ENCODE measurements at places on chromosomes 7 and 10.

DNA sequence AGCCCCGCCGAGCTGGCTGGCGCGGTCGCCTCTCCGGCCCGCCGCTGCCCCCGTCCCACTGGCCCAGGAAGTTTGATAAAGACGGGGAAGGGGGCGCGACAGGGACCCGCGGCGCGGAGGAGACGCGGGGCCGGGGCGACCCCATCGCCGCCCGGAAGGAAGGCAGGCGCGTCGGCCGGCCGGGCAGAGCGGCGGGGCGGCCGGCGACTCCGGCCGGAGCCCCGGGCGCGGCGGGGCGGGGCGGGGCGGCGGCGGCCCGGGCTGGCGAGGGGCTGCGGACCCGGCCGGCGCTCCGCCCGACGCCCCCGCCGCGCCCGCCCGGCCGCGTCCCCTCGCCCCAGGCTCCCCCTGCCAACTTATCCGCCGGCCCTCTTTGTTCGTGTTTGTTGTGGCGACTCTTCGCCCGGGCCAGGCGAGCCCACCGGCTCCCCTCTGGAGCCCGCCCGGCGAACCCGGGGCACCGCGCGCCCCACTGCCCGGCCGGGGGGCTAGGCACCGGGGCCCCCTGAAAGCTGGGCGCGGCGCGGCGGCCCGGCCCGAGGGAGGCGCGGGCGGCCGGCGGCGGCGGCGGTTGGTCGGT is 571 bp downstream of the KDM7A start:
- no peak for DNase-seq

DNA sequence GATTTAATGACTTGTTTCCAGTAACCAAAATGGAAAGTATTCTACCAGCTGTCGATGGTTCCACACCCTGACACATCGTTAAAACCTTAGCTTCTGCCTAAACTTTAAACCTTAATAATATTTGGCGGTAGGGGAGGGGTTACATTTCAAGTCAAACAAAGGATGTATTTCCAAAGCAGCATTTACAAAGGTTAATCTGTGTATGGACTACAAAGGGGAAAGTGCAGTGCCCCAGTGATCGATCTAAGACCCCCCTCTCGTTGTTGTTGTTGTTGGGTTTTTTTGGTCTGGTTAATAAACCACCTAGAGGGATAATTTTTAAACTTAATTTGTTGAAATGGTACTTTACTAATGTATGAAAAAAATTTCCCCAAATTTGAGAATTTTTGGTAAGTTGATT is 1.1 kb upstream of the STEAP2 start:
- no peak for DNase-seq

DNA sequence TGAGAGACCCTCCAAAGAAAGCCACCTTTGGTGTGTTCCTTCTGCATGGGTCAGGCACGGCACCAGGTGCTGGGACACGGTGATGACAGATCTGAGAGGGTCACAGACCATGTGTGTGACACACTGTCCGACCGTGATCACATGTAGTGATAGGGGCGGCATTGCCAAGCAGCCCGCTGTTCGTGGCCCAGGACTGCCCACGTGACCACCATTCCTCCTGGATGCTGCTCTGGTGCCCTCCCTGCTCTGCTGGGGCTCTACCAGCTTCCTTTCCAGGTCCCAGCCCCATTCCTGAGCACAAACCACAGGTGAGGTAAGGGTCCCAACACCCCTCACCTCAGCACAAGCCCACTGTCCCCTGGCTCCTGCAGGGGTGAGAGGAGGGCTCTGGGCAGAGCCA is 10.1 kb upstream of the SLC18A3 start:
- no peak for DNase-seq

DNA sequence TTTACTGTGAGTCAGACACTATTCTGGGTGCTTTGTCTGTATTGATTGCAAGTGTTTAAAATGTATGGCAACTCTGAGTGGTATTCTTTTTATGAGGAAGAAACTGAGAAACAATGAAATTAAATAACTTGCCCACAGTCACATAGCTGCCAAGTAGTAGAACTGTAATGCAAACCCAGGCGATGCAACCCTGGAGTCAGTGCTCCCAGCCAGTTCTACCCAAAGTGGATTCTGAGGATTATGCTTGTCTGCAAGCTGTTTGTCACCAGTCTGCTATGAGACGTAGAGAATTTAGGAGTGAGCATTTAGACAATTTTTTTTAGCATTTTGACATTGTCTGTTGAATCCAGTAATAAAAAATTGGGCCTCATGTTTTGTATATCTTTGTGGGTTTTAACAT is 306.0 kb upstream of the LRGUK start:
- DNase-seq, result no peak

DNA sequence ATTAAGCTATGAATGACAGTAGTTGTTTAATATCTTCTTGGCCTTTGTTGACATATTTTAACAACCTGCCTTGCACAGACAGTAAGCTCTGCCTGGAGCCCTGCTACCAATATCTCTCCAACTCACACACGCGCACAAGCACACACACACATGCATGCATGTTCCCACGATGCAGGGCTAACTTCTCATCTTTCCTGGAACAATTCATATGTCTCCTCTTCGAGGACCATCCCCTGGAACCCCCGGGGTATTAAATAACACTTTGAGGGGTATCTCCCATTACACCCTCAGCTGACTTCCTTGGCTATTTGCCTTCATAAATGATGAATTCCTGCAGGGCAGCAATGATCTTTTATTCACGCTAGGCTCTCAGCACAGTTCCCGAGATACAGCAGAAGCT is 258.0 kb downstream of the TRIL start:
- DNase-seq, result no peak

DNA sequence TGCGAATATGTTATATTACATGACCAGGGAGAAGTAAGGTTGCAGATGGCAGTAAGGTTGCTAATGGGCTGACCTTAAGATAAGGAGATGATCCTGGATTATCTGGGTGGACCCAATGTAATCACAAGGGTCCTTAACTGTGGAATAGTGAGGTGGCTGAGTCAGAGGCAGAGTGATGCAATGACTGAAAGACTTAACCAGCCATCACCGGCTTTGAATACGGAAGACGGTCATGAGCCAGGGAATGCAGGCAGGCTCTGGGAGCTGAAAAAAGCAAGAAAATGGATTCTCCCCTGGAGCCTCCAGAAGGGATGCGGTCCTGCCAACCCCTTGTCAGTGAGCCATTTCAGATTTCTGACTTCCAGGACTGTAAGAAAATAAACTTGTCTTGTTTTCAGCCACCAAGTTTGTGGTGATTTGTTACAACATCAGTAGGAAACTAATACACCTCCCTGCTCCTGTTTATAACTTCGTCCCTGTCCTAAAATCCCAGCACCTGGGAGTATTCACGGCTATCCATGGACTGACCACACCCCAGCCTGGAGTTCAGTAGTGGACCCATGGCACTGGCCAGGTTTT is 4.6 kb upstream of the C10orf95 start:
- DNase-seq, result no peak

DNA sequence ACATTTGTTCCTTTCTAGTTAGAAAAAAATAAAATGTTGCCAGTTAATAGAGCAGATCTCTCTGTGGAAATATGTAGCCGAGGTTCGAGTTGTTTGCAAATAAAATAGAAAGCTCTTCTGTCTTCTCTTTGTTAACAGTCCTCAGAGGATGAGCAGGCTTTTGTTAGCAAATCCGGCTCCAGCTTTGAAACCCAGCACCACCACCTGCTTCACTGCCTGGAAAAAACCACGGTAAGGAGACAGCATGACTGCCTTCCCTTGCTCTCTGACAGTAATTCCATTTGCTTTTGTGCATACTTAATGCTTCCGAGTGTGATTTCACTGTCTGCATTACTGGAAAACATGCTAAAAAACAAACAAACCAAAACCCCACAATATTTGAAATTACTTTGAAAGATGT is 115.6 kb downstream of the TSPAN12 start:
- no peak for DNase-seq

DNA sequence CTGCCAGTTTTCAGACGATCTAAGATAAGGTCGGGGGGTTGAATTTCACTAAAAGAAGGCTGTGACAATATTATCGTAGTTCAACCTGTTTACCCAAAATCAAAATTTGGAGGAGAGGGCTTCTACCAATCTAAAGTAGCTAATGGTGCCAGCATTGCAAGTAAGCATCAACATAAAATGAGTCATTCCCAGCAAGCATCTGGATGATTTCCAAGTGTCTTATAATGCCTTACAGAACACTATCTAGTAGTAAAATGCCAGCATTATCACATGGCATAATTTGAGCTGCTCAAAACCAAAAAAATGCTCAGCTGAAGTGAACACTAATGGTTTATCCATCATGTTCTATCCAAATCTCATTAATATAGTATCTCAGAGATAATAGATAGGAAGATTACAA is 1193.9 kb downstream of the DNAJB9 start:
- DNase-seq, result no peak

GRCh38 chr10:28564905-28565304 is 32.0 kb downstream of the WAC start:
- DNase-seq, result no peak

DNA sequence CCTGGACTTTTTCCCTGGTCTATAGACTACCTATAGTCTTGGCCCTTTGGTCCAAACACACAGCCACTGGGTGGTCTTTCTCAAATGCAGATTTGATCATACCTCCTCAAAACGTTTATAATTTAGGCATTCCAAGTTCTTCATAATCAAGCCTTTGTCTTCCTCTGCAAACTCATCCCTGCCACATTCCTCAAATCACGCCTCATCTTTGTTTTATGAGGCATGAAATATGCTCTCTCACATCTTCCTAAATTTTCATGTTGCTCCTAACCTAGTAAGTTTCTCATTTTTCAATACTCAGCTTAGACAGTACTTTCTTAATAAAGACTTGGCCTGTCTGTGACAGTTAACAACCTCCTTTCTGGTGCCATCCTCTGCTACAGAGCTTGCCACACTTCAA is 10.9 kb upstream of the HERC4 start:
- no peak for DNase-seq

- no peak for DNase-seq
Measured at GRCh38 chr10:78381107-78381506, 347.4 kb downstream of the RPS24 start.

All from cortex of kidney (tissue), 1 donor.